Stimulated activated CD4-positive, alpha-beta T cell treated with anti-CD3 and anti-CD28 coated beads, Interleukin-4, amount 100 ng/mL, for 4 hours (primary cell): ENCODE measurements at places on chromosomes 3 and 15.

GRCh38 chr15:67381416-67382045 is 126.9 kb downstream of the IQCH start:
- DNase-seq: no peak

- DNase-seq: no peak
Measured at GRCh38 chr3:64240396-64240795, 15.1 kb upstream of the PRICKLE2 start.

GRCh38 chr15:101307897-101308603 is 13.0 kb upstream of the SNRPA1 start:
- no peak for DNase-seq

- DNase-seq: no peak
Measured at GRCh38 chr3:100020876-100021644, 93.2 kb downstream of the FILIP1L start.

DNA sequence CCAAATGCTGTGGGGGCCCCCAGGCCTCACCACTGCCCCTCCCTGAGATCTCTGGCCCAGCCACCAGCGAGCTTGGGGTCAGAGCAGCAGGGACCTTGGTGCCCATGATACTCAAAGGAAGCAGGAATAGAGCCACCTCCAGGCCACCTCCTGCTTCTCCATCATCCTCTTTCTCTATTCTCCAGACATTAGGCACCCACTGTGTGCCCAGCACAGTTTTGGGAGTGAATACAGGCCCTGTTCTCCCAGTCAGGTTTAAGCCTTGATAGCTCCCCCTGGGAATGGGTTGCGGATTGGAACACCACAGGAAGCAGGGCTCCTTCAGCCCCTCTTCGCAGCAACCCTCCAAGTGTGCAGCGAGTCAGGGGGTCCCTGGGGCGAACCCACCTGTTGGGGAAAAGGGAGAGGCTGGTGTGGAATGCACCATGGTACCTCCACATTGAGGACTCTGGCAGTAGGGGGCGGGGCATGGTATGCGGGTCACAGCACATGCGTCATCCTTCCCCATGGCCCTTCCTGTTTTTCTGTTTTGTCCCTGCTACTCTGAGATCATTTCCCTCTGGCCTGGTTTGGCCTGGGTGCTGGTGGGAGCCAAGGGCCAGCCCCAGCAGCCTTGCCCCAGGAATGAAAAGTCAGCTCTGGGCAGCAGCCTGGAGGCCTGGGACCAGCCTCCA is 14.2 kb upstream of the SEMA3B start:
- DNase-seq: no peak

- no peak for DNase-seq
Measured at GRCh38 chr3:135895734-135896121, 69.8 kb upstream of the PPP2R3A start.

DNA sequence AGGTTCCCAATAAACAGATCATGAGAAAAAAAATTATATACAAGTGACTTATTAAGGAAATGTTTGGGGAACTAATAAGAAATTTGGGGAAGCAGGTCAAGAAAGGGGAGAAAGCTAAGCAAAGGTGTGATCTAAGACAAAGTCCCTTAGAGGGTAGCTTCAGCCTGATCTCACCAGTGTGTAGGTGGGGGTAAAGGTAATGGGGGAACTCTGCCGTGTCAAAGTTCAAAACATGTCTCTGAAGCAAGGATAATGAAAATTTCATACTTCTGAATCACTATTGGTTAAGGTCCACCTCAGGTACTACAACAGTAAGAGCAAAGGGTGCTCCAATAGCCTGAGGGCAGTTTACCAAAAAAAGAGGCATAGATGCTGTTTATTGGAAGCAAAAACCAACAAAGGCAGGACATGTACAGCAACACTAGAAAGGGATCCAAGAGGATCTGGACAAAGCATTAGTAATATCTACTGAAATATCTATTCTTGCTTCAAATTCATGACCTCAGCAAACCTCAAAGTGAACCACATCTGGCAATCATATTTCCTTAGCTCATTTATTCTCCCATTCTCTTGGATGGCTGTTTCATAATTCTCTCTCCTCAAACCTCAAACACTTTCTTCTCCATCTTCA is 6.9 kb downstream of the ACAD11 start:
- DNase-seq: no peak

DNA sequence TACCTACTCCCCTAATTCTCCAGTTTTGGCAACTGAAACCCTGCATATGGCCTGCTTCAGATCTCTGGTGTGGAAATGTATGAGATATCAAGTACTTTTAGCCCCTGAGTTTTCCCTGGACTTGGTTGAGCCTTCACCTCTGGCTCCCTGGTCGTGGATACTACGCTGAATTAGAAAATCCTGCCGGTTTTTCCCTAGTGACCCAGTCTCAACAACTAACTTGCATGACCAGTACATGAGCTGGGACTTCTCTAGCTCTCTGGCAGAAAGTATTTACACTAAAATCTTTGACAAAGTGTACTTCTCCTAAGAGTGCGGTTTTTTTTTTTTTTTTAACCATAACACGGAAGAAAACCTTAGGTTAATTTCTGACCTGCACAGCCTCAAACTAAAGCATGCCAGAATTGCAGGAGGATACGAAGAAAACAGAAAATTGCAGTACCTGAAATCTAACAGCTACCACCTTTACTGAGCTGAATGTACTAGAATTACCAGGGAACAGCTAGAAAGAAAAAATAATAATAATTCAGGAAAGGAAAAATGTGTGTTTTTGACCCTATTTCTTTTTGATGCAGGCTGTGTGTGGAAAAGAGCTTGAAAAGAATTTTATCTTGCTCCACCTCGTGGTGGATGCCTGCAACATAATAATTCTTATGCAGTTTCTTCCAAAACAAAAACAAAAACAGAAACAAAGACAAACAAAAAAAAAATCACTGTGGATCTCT is 165.6 kb downstream of the GMNC start:
- DNase-seq: no peak

GRCh38 chr15:32132859-32133258 is 102.5 kb downstream of the CHRNA7 start:
- no peak for DNase-seq

- DNase-seq: no peak
Measured at GRCh38 chr3:151008699-151009098, 36.2 kb upstream of the CLRN1 start.

DNA sequence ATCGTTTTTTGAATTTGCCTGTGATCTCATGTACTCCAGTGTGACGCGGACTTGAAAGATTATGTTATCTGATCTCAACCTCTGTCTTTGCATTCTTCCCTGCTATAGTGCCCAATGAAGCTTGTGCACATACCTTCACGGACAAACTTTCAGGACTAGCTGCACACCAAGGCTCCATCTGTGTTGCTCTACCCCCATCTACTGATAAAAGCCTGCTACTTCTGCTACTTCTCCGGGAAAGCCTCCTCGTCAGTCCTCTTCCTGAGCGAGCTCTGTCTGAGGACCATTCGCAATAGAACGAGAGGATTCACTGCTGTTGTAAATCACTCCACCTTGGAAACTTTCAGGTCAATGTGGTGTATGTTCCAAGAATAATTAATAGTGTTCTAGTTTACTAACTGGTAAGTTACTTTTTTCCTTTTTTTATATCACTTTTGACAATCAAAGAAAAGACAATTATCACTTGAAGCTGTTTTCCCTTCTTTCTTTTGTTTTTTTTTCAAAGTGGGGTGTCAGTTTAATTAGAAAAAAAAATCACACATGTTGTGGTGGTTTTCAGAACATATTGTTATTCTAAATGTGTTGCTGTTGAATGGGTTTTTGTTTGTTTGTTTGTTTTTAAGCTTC is 217.6 kb downstream of the ARRDC4 start:
- DNase-seq: peak; percentile 6

DNA sequence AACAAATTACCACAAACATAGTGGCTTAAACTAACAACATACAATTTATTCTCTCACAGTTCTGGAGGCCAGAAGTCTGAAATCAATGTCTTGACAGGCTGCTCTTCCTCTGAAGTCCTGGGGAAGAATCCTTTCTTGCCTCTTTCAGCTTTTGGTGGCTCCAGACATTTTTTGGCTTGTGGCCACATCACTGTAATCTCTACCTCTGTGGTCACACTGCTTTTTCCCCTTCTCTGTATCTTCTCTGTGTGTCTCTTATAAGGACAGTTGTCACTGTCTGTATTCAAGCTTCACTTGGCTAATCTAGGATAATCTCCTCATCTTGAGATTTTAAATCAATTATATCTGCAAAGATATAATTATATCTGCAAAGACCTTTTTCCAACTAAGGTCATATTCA is 80.3 kb upstream of the ABHD2 start:
- DNase-seq: no peak

DNA sequence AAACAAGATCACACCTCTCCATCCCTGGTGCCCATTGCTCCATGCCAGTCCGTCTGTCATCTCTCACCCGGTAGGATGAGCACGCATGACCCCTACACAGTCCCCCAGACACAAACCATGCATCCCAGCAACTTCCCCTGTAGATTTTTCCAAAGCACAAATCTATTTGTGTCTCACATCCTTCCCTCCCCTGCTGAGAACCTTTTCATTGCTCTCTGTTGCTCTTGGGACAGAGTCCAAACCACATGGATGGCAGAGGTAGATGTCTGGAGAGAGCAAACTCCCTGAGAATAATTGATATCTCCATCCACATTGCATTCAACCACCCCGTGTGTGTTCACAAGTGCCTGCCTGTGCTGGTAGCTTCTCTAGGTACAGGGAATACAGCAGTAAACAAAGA is 29.9 kb upstream of the LRTM1 start:
- no peak for DNase-seq
